ENCODE measurements at places on chromosomes 6 and 20.

- no peak for DNase-seq
These were observed 54.2 kb downstream of the EZR start for GRCh38 chr6:158764926-158765325.

GRCh38 chr20:57315083-57315975 lies 14.3 kb upstream of the SPO11 start:
- no peak for DNase-seq

GRCh38 chr6:166029506-166029905 lies 138.1 kb downstream of the TBXT start:
- no peak for DNase-seq

DNA sequence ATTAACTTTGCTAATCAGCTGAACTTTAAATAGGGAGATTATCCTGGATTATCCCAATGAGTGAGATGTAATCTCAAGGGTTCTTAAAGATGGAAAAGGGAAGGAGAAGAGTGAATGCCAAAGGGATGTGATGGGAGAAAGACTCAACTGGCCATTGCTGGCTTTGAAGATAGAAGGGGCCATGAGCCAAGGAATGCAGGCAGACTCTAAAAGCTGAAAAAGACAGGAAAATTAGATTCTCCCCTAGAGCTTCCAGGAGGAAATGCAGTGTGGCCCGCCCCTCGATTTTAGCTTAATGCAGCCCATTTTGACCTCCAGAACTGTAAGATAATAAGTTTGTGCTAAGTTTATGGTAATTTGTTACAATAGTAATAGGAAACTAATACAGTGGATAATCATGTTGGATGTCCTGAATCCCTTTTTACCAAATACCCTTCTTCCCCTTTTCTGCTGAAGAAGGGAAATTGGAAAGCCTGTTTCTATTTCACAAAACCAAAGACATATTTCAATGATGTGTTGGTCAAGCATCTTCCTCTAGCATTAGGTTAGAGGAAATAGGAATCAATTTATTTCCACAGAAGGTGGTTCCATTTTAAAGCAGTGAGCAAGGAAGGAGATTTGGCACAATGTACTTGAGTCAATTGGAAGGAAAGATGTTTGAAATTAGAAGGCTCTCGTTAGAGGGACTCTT lies 3.3 kb upstream of the HDDC2 start:
- DNase-seq: no peak

DNA sequence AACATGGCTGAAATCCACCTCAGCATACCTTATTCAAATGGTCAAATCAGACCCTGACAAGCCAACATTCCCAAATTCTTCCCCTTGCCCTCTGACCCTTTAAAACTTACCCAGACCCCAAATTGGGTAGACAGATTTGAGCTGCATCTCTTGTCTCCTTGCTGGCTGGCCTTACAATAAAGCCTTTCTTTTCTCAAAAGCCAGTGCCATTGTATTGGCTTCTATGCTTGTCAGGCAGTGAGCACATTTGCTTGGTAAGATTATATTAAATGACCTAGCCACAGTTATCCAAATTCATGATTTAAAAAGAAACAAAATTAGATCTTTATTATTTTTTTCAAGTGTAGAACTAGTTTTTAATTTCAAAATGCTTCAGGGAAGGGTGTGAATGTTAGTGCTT lies 67.8 kb upstream of the FAM83B start:
- DNase-seq: no peak

DNA sequence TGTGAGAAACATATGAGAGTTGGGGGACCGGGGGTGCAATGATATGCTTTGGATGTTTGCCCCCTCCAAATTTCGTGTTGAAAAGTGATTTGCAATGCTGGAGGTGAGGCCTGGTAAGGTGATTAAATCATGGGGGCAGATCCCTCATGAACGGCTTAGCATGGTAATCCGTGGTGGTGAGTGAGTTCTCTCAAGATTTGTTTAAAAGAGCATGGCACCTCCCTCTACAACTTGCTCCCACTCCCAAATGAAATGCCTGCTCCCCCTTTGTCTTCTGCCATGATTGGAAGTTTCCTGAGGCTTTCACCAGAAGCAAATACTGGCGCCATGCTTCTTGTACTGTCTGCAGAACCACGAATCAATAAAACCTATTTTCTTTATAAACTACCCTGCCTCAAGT lies 2.5 kb downstream of the DEK start:
- DNase-seq: no peak

DNA sequence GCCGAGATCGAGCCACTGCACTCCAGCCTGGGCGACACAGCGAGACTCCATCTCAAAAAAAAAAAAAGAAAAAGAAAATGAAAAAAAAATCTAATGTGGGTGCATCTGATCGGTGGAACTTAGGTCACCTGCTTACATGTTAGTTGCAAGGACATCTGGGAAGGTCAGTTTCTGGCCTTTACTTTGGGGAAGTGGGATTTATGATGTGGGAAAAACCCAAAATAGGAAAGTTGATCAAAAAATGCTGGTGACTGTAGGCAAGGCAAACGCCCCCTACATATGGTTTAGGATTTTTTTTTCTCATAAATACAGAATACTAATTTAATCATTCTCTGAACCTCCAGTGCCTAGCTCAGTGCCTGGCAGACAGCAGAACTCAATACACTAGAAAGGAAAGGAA lies 69.2 kb upstream of the PIM1 start:
- no peak for DNase-seq

- no peak for DNase-seq
These were observed 346.3 kb upstream of the SULF2 start for GRCh38 chr20:48131581-48131980.

- DNase-seq: no peak
These were observed 214.3 kb downstream of the MYLK4 start for GRCh38 chr6:2536451-2536850.

- no peak for DNase-seq
These were observed 151.5 kb upstream of the GJE1 start for GRCh38 chr6:141981190-141981589.

- DNase-seq: no peak
These were observed 79.0 kb downstream of the TRERF1 start for GRCh38 chr6:42372699-42373098.

DNA sequence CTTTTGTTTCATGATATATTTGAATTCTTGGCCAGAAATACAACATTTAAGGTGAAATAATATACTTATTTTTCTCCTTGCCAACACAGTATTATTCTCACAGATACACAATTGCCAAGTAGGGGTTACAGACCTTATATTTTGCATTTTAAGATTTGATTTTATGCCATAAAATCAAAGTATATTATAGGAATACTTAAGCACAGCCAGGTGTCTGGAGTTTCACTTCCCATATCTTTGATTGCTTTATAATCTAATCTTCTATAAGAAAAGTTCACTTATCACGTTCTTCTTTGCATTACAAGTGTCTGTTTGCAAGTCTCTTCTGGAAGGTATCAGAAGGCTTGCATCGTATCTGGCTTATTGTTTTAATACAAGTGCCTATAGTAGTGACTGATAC lies 327.7 kb upstream of the MANEA start:
- no peak for DNase-seq

- DNase-seq: no peak
These were observed 71.3 kb upstream of the FOXC1 start for GRCh38 chr6:1538369-1538768.

DNA sequence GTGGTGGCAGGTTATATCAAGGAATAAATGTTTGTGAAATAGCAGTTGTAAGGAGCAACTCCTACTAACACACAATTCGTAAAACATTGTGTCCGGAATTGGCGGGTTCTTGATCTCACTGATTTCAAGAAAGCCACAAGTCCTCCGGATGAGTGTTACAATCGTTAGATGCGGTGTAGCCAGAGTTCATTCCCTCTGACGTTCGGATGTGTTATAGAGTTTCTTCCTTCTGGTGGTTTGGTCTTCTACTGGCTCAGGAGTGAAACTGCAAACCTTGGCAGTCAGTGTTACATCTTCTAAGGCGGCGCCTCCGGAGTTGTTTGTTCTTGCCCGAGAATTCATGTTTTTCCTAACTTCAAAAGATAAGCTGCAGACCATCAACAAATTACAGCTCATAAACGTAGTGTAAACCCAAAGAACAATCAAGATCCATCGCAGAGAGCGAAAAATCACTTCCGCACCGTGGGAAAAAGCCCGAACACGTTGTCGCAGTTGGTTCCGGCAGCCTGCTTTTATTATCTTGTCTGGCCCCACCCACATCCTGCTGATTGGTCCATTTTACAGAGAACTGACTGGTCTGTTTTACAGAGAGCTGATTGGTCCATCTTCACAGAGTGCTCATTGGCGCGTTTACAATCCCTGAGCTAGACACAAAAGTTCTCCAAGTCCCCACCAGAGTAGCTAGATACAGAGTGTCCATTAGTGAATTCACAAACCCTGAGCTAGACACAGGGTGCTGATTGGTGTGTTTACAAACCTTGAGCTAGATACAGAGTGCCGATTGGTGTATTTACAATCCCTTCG lies 58.2 kb downstream of the TRIM27 start:
- no peak for DNase-seq

DNA sequence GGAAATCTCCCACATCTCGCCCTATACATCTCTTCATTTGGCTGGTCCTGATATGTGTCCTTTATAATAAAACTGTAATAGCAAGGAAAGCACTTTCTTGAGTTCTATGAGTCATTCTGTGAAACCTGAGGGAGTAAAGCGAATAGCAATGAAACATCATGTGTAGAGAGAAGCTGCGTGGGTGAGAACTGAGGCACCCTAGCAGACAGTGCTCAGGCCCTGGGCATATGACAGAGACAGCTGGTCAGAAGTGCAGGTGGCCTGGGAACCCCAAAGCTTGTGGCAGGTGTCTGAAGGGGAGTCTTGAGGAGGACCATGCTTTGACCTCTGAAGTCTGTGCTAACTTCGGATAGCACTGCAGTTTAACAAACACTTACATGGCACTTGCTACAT lies 1.3 kb upstream of the BLOC1S5 start:
- DNase-seq: no peak

GRCh38 chr6:43671801-43672690 lies 15.5 kb downstream of the MRPS18A start:
- no peak for DNase-seq

GRCh38 chr6:47064274-47064673 lies 22.1 kb upstream of the ADGRF1 start:
- DNase-seq: no peak

Data from stimulated activated CD8-positive, alpha-beta memory T cell treated with anti-CD3 and anti-CD28 coated beads, Interleukin-15, amount 100 ng/mL, for 24 hours (primary cell).